ENCODE measurements at places on chromosomes 1 and 21. TPM values are rescaled to one million over a fixed set of nuclear protein-coding genes. Genes with fewer than 3 reads are reported as not detected.

Gene HMGB4
- not detected for total RNA-seq

Gene C8A
- total RNA-seq, result not detected

Gene LAX1
- total RNA-seq, result under 0.01 TPM

Gene SIM2
- 0.32 TPM for total RNA-seq

Gene ZNF691
- 11.7 TPM for total RNA-seq

Gene SPAG17
- not detected for total RNA-seq
